Activated CD8-positive, alpha-beta memory T cell treated with anti-CD3 and anti-CD28 coated beads for 36 hours (primary cell): ENCODE measurements at places on chromosomes 2 and 18. TPM values are rescaled to one million over a fixed set of nuclear protein-coding genes. Genes with fewer than 3 reads are reported as not detected.

Gene MYCN
- not detected for total RNA-seq

Gene PRSS56
- not detected for total RNA-seq

Gene TRAPPC12
- 66.4 TPM for total RNA-seq

Gene CTAGE1
- not detected for total RNA-seq

Gene C2orf66
- not detected for total RNA-seq

Gene ERICH2
- total RNA-seq, result not detected

Gene GPR55
- total RNA-seq, result 5.6 TPM

Gene ANKRD62
- not detected for total RNA-seq

Gene WDR54
- total RNA-seq, result 102 TPM

Gene CFAP65
- total RNA-seq, result not detected

Gene PIGN
- 24.8 TPM for total RNA-seq

Gene ZNF385B
- total RNA-seq, result not detected

Gene REG1B
- total RNA-seq, result not detected

Gene ARL5A
- total RNA-seq, result 79.0 TPM

Gene STK17B
- 129 TPM for total RNA-seq

Gene SCYGR4
- not detected for total RNA-seq

Gene LYG1
- total RNA-seq, result 0.78 TPM

Gene GALNT5
- not detected for total RNA-seq

Gene ZNF407
- total RNA-seq, result 12.6 TPM

Gene GRB14
- total RNA-seq, result not detected
